Activated T-helper 1 cell treated with anti-CD3 and anti-CD28 coated beads, Interleukin-2, amount 50 U/mL, for 16 hours (primary cell): ENCODE measurements at places on chromosomes 2 and 18.

GRCh38 chr2:216188956-216189355, 79.8 kb downstream of the XRCC5 start:
- no peak for DNase-seq

- no peak for DNase-seq
These were observed 103.8 kb downstream of the GAREM1 start for GRCh38 chr18:32366586-32367538.

- no peak for DNase-seq
These were observed 127.6 kb upstream of the NPAS2 start for GRCh38 chr2:100692381-100692780.

DNA sequence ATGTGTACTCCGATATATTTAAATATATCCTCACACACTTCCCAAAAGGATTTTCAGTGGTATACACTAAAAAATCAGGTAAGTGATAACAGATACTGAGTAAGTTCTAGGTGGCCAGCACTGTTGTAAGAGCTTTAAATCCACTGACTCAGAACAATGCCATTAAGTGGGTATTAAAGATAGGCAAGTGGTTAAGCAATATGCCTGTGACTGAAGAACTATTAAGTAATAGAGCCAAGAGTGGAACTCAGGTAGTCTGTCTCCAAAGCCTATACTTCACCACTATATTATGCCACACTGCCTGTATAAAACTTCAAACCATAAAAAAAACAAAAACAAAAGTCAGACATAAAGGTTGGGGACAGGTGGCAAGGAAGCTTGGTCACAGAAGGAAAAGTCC, 37.2 kb downstream of the THUMPD2 start:
- DNase-seq: no peak

DNA sequence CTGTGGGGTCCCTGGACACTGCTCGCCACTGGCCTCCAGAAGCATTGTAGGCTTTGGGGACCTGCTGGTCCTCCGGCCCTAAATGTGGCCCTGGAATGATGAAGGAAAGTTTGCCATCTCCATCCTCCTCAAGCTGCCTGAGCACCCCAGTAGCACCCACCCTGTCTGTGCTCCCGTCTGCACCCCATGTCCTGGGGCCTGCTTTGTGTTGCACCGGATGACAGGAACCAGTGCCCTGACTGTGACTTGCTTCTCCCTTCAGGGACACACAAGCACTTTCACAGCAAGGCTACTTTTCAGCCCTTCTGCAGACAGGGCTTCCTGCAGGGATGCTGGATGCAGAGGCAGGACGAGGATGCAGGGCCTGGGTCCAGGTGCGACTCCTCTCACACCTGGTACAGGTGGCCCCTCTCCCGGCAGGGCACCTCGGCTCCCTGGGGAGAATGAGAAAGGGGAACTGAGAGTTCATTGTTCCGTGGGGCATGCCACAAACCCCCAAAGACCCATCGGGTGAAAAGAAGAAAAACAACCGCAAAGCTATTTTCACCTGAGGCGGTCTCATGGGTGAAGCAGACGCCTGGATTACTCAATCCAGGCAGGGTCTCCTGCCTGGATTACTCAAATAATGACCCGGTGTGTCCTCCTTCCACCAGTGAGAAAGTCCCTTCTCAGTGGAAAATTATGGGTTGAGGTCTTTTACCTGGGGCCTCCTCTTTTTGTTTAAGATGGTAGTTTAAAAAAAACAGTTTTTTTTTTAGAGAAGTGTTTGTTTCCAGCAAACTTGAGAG, 74.9 kb downstream of the LONRF2 start:
- DNase-seq: no peak

- no peak for DNase-seq
These were observed 57.7 kb upstream of the TFCP2L1 start for GRCh38 chr2:121342751-121343150.

DNA sequence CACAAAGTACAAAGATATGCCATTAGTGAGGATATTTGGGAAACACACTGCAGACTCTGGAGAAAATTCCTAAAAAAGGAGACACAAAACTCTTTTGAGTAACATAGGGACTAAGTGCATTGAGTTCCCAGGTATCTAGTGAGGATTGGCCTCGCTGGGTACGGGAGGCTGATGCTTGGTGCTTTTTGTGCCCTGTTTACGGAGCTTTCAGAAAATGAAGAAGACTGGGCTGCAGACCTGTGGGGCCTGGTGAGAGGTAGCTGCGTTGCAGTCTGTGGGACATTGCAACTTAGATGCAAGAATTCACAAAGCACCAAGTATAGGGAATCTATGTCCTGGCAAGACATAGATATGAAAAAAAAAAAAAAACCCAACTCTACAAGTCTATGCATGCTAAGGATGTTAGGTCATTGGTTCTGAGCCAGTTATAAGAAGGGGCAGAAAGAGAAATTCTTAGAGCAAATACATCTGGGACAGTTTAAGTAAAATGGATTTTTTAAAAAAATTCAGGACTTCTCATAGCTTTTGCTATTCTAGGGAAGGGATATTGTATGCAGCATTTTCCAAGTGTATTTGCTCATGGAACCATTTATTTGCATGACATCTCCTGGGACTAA, 156.0 kb downstream of the SLC4A3 start:
- no peak for DNase-seq

DNA sequence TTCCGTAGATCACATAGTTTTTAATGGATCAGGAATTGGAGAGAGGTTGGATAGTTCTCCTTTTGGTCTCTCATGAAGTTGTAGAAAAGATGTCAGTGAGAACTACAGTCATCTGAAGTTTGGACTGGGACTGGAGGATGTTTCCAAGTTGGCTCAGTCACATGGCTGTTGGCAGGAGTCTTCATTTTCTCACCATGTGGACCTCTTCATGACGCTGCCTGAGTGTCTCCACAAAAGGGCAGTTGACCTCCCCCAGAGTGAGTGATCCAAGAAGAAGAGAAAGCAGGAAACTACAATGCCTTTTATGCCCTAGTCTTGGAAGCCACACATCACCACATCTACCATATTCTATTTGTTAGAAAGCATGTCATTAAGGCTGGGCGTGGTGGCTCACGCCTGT, 171.7 kb downstream of the EPHA4 start:
- DNase-seq: no peak
